Stimulated activated CD4-positive, alpha-beta T cell treated with anti-CD3 and anti-CD28 coated beads, Interleukin-12 subunit alpha, Interleukin-12 subunit beta, amount 100 ng/mL, for 24 hours (primary cell): ENCODE measurements at places on chromosomes 4 and X.

GRCh38 chr4:184298254-184298653 lies 80.6 kb upstream of the ENPP6 start:
- DNase-seq: no peak

- no peak for DNase-seq
These were observed 109.3 kb downstream of the MAGEC2 start for GRCh38 chrX:142095651-142096245.

DNA sequence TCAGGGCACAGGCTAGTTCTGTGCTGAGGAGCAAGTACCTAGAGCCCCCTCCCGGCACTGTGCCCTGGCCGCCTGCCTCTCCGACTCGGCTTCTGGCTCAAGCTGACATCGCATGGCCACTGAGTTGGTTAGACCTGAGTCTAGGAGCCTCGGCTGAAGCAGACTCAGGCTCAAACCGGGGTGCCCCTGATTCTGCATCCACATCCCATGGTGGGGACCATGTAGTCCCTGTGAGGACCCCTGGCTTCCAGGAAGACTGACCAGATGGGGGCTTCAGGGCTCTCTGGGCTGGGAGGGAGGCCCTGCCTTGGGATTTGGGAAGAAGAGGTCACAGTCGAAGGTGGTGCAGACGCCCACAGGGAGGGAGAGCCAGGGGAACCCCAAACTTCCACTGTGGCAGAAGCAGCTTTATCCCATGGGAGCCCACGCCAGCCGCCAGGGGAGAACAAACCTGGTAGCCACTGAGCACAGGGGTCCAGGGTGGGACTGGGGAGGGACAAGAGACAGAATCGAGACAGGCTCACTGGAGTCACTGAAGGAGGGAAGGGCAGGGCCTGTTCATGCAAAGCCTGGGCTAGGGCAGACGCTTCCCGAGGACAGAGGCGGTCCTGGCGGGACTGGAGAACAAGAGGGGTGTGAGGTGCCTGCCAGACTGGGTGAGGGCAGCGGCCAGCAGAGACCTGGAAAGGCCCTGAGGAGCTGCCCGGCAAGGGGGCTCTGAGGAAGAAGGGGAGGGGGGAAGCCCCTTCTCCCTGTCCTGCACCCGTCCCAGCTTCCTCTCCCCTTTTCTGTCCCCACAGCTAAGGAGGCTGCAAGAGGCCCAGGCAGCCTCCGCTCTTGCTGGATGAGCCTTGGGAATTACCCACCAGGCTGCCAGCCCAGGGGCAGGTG lies 1.1 kb downstream of the PDE6B start:
- no peak for DNase-seq

DNA sequence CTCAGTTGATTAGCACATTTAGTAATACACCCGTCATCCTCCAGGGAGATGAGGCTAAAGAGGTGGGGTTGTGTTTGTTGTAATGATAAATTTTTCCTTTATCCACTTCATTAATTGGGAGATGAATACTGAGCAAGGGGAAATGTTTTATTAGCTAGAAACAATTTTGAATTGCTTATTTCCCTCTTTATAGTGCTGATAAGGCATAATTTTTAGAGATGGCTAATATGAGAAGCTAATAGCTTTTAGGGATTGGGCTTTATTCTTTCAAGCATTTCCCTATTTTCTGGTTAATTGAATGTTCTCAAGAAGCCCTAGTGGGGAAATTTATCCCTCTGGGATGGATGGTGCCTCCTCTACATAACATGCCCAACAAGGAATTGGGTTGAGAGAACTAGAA lies 365.2 kb upstream of the IGFBP7 start:
- no peak for DNase-seq

- no peak for DNase-seq
These were observed 182.4 kb upstream of the LCORL start for GRCh38 chr4:18203966-18204365.

GRCh38 chr4:101348995-101349800 lies 1.9 kb upstream of the PPP3CA start:
- no peak for DNase-seq

DNA sequence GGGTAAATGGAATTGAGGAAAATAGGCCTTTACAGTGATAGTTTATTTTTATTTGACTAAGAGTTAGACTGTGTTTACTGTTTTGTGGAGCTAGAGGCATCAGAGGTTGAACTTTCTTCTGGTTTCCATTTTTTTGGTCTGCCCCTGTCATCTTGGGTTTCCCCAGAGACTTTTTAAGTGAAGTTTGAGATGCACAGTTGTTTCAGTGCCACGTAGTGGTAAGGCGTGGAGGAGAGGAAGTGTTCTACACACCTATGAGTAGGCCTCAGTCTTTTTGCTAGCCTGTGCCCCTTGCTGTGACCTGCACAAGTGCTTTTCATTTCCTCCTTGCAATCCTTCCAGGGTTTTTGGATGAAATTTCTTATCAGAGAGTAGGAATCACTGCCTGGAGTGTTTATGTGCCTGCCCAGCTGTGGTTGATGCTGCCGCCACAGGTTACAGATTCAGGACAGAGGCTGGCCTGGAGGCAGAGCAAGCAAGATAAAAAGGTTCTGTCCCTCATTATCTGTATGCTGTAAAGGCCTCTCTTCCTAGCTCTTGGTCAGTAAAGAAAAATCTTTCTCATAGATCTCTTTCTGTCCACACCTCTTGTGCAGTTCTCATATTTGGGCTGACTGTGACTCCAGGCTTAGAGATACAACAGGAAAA lies 12.5 kb upstream of the HSFX4 start:
- no peak for DNase-seq

DNA sequence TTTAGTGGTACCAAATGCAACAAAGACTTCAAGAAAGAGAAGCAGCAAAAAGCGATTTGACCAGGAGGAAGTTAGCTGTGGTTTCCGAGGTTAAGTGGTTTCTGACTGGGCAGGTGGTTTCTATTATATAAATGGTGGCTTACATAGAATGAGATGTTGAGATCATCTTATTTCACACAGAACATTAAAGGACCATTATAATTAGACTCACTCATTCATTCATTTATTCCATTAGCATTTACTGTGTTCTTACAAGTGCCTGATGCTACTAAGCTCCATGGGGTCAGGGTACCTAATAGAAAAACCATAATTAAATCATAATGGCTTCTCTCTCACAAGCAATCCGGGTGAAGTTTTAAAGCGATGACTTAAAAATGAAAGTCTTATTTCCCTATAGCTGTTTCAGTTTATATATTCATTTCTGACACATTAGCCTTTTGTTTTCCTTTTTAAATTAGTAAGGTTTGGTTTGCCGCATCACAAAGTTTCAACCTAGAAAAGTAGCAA lies 10.6 kb downstream of the TSPAN6 start:
- no peak for DNase-seq

DNA sequence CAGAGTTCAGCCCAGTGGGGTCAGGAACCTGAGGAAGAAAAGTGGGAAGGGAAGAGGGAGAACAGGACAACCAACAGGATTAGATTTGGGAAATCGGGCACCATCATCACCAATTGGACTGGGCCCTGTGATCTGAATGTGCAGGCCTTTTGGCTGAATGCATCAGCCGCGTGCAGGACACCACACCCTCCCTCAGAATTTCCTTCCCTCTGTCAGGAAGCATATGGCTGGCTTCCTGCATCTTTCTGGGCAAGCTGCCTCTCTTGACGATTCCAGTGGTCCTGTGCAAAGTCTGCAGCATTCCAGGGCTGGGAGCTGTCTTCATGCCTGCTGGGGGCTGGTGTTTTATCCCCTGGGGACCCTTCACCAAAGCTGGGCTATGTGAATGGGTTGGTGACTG lies 16.4 kb downstream of the MAGEA4 start:
- no peak for DNase-seq

DNA sequence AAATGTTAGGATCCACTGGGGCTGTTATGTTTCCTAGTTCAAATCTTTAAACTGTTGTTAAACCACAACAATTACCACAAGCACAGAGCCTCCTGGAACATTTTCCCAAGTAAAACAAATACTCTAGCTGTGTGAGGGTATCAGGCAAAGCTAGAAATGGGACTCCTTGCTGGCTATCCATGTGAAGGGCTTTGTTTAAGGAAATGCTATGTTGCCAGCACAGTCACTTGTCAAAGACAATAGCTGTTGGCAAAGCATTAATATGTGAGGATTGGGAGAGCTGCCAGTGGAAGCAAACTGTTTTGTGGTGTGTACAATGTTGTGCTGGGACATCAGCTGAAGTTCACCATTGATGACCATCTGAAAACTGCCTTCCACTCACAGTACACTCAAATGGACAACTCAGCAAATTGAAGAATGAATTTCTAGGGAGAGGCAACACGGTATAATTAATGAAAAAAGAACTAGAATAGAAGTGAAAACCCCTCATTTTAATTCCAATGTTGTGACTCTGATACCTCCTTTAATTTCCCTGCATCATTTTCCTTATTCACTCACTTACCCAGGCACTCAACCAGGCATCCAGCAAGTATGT lies 100.8 kb downstream of the ANXA3 start:
- DNase-seq: no peak

DNA sequence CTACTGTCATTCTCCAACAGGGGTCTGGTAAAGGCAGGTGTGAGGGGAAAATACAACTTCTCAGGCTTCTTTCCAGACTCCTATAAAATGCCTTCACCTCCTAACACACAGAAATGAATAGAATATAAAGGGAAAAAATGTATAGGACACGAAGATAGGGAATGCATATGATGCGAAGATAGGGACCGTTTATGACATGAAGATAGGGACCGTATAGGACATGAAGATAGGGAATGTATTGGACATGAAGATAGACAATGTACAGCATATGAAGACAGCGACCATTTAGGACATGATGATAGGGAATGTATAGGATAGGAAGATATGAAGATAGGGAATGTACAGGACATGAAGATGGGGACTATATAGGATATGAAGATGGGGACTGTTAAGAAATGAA lies 10.5 kb downstream of the IRF2 start:
- DNase-seq: no peak

GRCh38 chrX:12360383-12360782 lies 222.1 kb downstream of the FRMPD4 start:
- no peak for DNase-seq

GRCh38 chr4:55661398-55662056 lies 25.4 kb upstream of the NMU start:
- no peak for DNase-seq

DNA sequence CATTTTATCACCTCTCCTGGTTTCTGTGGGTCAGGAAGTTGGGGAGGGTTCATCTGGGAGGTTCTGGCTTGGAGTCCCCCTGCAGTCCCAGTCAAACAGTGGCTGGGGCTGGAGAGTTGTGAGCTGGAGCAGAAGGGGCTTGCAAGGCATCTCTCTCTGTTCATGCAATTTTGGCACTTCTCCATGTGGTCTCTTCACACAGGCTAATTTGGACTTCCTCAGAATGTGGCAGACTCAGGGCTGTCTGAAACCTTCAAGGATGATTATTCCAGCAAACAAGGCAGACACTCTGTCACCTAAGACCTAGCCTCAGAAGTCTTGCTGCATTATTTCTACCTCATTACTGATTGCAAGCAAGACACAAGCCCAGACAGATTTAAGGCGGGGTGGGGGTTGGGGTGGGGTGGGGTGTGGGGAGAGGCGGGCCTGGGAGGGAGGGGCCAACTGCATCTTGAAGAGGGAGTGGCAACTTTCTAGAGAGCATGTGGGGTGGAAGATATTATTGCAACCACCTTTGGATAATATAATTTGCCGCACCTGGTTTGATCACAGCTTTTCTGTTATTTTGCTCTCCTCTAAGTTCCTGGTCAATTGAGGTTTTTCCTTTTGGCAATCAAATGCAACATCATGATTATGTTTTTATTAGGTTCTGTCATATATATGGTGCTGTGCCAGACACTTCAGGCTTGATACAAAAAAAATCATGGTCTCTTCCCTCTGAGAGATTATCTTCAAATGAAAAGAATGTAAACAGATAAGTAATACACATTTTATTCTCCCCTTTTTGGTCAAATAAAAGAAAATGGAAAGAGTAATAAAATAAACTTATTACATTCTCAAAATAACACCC lies 799.5 kb downstream of the RPA4 start:
- DNase-seq: no peak

GRCh38 chr4:124807421-124807820 lies 94.9 kb upstream of the ANKRD50 start:
- DNase-seq: no peak

GRCh38 chr4:31417040-31417439 lies 696.9 kb downstream of the PCDH7 start:
- DNase-seq: no peak

- no peak for DNase-seq
These were observed 5.2 kb downstream of the HSD17B13 start for GRCh38 chr4:87317527-87317926.

- DNase-seq: no peak
These were observed 99.7 kb upstream of the SLC7A11 start for GRCh38 chr4:138341739-138342415.

DNA sequence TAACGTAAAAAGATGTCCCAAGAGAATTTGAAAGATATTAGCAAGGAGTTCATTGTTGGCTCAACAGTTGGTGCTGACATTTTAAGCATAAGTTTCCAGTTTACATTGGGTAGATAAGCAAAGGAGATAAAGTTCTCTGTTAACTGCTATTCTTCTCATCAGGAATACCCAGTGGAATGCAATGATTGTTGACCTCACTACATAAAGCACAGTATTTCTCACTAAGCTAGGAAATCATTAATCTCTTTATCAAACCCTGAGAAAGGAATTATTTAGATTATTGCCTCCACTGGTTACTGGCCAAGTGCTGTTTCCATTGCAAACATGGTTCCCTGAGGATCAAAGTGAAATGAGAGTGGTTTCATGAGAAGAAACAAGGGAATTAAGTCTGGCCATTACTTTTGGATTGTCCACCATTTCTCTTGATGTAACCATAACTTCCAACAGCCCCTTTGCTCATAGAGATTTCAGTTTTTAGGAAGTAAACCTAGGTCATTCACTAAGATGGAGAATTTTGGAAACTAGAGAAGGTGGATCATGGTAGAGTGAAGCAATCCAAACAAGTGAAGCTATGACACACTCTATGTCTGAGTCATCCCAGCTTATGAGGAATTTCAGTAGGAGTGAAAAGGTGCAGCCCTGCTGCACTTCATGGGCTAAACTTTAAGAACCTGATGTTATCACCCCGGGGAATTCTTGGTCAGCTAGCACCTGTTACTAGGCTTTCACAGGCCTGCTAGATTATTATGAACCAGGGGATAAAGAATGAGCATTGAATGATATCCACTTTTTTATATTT lies 163.4 kb downstream of the AREG start:
- no peak for DNase-seq

DNA sequence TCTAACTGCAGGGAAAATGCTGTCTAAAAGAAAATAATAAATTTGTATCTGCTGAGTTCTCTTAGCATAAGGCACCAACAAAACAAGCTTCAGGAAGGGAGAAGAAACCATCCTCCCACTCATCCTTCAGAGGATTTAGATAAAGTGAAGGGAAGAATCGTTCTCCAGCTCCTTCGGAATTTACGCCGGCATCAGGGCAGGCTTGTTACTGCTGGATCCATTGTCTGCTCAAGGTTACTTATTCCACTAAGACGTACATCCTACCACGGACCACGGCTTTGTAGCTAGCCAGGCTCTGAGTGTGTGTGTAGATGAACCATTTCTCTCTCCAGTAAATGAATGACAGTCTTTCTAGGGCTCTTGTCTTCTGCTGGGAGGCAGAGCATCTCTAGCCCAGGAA lies 60.4 kb downstream of the HAND2 start:
- no peak for DNase-seq

DNA sequence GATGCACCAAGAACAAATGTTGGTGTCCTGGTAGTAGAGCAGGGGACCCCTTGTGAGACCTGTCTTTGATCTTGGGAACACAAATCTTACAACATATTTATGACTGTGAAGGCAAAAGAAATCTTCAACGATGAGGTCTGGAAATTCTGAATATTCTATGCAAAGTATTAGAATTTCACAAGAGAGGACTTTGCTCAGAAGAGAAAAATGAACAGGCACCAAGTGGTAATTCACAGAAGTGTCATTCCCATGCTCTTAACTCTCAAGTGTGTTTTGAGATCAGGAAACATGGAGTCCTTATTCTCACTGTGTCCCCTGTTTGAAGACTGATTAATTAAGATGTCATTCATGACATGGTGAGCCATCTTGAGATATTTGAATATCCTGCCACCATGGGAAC lies 52.5 kb downstream of the COQ2 start:
- no peak for DNase-seq
